ENCODE measurements at places on chromosomes 2 and 18.

DNA sequence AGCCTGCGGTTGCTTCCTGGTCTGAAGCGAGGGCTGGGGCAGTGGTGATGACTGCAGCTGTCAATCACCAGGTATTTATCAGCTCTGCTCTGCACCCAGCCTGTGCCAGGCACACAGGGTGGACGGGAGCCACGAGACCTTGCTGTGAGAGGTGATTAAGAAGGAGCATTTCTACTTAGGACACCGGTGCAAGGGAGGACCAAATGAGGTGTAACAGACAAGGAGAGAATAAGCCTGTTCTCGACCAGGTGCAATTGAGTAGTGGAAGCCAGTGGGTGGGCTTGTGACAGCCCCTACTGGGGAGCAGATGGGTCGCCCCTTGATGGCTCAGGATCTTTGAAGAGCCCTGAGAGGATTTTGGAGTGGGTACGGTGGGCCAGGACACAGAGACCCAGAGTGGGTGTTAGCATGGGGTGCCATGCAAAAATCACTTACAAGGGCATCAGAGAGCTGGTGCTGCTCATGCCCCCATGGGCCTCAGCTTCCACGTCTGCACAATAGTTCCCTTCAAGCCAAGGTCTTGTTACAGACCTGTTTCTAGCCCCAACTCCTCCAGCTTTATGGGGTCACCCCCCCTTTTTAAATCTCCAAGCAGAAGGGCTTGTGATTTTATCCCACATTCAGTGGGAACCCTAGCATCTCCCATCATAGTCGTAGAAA lies 24.6 kb downstream of the GPR55 start:
- DNase-seq, result no peak

- DNase-seq, result no peak
Measured at GRCh38 chr2:199979398-199979797, 24.0 kb downstream of the MAIP1 start.

GRCh38 chr18:72908181-72908580 lies 40.4 kb upstream of the NETO1 start:
- no peak for DNase-seq

DNA sequence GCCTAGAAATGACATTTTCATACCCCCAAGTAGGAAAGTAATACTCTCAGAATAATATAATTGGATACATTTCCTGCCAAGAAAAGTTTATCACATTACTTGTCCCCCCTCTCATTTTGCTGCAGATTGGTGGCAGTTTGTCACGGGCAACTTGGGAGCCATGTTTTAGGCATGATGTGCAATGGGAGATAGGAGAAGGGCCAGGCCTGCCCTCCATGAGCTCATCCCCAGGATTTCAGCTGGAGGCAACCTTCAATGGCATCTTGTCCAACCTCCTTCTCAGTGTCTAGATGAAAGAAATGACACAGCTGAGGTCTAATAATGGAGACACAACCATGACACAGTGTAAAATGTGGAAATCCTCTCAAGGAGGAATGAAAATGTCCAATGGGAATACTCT lies 11.4 kb upstream of the RAB31 start:
- DNase-seq, result no peak

- DNase-seq, result no peak
Measured at GRCh38 chr2:30336084-30336483, 104.8 kb downstream of the LBH start.

Data from mesothelial cell of epicardium (in vitro differentiated cells).